ENCODE measurements at places on chromosomes 1 and 21.

DNA sequence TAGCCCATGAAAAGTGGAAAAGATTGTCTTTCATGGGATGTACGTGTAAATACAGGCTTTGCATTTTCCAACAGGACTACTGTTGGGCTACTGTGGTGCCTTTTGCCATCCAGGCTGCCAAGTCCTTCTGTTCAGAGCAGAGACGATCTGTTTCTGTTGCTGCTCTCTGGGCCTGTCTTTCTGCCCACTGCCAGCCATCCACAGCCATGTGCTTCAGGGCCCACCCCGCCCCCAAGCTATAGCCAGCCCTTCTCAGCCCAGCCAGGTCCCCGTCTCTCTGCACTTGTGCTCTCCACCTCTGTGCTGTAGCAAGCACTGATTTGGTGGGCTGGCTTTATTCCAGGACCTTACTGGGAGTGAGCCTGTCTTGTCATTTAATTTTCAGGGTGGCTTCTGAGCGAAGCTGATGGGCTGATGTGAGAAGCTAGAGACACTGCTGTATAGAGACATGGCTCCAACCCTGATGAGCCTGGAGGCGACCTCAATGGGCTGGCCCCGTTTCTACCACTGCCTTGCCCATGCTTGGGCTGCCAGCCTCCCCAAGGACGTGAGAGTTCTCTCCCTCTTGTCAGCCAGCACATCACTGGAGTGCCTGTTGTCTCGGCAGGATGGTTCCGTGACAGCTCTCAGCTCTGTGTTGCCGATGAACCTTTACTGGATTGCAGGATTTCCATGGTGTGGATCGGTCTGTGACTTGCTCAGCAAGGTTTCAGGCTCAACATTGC is 137.8 kb downstream of the PEX14 start:
- no peak for DNase-seq

DNA sequence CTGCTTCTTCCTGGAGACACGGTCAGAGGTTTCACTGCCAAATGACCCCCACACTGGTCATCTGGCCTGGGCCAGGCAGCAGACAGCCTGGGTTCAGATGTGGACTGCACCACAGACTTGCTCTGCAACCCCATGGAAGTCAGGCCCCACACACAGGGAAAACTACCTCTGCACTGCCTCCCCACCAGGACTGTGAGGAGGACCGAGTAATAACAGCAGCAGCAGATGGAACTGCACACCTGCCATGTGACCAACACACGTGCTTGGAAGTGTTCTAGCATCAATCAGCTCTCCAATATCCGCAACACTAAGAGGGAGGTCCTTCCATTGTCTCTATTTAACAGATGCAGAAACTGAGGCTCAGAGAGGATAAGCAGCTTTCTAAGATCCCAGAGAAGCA is 51.4 kb downstream of the SLC9A1 start:
- no peak for DNase-seq

- DNase-seq, result no peak
Observed at GRCh38 chr21:36854391-36854790, 112.1 kb downstream of the HLCS start.

- DNase-seq, result no peak
Observed at GRCh38 chr1:113579256-113580018, 179.8 kb downstream of the PHTF1 start.
